ENCODE measurements at places on chromosomes 5 and 9.

- no peak for DNase-seq
Measured at GRCh38 chr5:76204713-76205112, 121.5 kb downstream of the SV2C start.

DNA sequence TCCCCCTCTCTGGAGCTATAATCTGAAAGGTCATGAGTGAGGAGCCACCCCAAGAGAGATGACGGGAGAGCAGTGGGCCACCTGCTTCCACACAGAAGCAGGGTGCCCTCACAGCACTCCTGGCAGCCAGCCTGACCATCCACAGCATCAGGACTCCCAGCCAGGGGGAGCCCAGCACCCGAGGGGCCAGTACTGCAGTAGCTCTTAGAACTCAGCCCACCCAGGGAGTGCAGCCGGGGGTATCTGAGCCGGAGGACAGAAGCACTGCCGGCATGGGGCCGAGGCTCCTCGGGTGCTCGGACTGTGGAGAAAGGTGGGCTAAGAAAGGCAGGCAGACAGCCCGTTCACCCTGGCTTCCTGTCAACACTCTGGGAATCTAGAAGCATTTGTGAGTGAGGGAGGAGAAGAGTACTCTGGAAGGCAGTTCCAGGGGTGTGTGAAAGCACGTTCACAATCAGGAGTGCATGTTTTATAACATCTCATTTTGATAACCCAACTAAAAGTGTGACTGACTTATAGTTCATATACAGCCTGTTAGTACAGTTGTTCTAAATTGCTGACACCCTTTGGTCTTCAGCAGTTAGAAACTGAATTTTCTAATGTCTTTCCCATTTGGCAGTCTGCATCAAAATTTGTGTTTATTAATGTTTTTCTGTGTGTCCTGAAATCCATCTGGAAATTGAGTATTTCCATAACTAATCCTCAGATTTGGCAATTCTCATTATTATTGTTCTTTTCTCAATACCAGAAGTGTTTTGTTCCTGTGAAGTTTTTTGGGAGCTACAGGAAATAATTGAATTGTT lies 25.9 kb upstream of the ASPN start:
- DNase-seq = no peak

DNA sequence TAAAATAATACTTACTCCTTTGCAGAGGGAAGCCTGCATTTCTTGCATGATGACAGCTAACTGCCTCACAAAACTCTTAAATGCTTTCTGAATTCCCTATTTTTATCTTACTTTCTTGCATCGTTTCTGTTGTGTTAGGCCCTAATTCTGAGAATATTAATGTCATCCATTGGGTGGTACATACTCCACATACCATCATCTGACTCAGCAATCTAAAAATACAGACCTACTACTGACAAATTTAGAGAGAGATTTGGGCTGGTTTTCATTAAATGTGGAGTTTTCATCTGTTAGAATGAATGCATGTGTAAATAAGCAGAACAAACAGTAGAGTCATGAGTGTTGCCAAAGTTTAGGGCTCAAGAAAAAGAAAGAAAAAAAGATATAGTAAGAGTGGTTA lies 26.5 kb upstream of the KCNN2 start:
- no peak for DNase-seq

GRCh38 chr9:131774636-131775035 lies 34.8 kb upstream of the RAPGEF1 start:
- no peak for DNase-seq

- no peak for DNase-seq
Measured at GRCh38 chr5:13339093-13339492, 605.4 kb downstream of the DNAH5 start.

- no peak for DNase-seq
Measured at GRCh38 chr5:59674763-59675162, 218.8 kb downstream of the PDE4D start.

- no peak for DNase-seq
Measured at GRCh38 chr9:98168941-98169488, 23.4 kb downstream of the CORO2A start.

GRCh38 chr9:69252436-69252835 lies 72.6 kb upstream of the ENTREP1 start:
- DNase-seq = no peak

DNA sequence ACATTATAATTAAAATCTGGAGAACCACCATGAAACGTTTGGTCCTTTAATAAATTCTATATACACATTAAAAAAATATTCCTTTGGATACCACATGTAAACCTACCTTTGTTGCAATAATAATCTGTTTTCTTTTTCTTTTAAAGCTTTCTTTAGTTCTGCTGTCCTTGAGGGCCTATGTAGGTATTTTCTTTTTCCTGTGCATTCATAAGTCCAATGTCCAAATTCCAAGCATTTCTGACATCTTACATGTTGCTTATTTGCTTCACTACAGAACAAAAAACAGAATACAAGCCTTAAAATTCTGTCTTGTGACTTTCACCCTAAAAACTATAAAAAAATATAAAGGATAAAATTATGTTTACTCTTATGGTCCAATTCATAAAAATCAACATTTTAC lies 19.7 kb downstream of the ZCCHC10 start:
- no peak for DNase-seq

DNA sequence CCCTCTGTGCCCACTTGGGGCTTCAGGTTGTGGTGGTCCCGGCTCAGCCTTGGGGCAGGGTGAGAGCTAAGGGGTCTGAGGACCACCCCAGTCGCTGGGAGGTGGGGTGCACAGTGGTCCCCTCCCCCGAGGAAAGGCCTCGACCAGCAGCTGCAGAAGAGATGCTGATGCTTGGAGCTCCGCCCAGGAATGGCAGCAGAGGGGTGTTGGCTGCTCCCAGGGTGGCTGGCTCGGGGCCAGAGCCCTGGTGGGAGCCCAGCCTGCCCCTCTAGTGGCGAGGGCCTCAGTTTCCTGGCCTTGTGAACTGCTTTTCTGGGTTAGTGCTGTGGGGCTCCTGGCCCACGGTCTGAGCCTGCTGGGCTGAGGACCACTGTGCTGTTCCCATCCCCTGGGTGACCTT lies 1.2 kb downstream of the DIPK1B start:
- no peak for DNase-seq

GRCh38 chr9:22244139-22245011 lies 202.2 kb upstream of the DMRTA1 start:
- no peak for DNase-seq

- DNase-seq = no peak
Measured at GRCh38 chr9:91921371-91921770, 28.7 kb downstream of the ROR2 start.

DNA sequence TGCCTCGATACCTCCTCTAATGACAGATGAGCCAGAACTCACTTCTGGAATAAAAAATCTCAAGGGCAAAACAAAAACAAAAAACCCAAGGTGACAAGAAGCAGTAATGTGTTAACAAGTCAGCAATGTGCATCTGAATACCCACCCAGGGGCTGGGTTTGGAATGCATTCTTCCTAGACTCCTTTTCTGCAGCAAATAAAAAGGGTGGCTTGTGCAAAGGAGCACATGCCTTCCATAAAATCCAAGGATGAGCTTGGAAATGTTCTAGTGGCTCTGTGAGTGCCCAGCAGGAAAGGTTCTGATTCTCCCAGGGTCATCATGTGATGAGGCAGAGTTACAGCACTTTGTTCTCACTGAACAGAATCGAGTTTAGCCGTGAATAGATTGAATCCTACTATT lies 599.9 kb downstream of the RAB3C start:
- no peak for DNase-seq

DNA sequence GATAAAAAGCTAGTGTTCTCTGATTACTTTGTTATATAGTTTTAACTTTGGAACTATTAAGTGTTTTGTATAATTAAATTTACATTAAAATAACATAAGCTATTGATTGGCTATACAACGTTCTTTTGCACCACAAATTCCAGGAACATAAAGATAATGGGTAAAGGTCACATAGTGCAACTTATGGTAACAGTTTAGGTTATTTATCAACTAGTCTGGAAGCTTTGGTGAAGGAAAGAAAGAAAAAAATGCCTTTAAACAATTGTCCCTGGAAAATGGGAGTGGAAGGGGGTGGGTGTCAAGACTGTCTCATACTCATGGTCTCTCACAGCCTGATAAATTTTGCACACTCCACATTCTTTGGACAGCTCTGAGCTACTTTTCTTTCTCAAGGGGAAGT lies 17.1 kb upstream of the SPARC start:
- DNase-seq = no peak

GRCh38 chr5:3149899-3150298 lies 398.4 kb upstream of the IRX2 start:
- no peak for DNase-seq

GRCh38 chr9:20335668-20336332 lies 286.5 kb downstream of the MLLT3 start:
- DNase-seq = no peak

- DNase-seq = no peak
Measured at GRCh38 chr5:18216729-18217128, 582.5 kb downstream of the TAF11L14 start.

- no peak for DNase-seq
Measured at GRCh38 chr5:67066815-67067214, 129.8 kb downstream of the CD180 start.

DNA sequence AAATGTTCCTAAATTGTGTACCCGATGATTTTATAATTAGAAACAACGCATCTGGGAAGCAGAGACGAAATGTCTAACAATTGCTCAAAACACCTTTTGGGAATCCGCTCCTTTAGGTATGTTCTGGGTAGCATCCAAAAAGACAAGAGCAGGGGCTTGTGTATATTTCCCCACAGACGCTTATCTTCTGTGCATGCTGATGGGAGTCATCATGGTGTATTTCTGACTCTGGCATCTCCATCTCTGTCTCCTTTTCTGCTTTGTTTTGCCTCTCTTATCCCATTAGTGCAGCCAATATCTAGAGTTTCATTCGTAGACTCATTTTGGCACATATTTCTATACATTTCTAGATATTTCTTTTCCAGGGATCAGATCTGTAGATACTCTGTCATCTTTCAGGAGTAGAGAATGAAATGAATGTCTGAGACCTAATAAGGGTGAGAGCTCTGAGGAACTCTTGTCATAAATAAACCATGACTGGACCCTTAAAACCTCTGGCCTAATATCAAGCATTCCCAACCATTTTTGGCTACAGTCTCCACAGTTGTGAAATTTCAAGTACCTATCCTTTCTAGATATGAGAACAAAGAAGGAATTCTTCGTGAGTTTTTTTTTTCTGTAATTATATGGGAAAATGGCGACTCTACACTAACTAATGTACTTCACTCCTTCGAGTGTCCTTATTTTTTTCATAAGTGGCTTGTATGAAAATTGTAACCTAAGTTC lies 508.2 kb downstream of the ACTL7B start:
- DNase-seq = no peak

All from stimulated activated CD4-positive, alpha-beta T cell treated with anti-CD3 and anti-CD28 coated beads, Interleukin-1b, Interleukin-23, amount 100 ng/mL, for 1 hour (primary cell).